ENCODE measurements at places on chromosomes 6 and 20.

DNA sequence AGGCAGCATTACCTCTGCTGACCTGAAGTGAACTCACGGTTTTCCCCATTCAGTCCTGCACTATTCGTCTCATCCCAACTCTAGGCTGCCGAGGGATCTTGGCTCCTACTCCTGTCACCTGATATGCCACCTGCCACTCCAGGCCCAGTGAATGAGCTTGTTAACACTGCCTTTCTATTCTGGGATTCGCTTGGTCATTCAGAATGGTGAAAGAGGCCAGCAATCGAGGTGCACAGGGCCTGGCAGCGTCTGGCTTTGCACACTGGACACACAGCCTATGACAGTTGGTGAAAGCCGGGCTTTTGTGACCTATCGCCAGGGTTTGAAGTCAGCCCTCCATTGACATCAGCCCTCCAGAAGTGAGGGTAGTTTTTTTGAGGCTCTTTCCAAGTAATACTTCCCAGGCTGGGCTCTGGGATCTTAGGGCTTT lies 59.3 kb upstream of the MYL9 start:
- no peak for DNase-seq

DNA sequence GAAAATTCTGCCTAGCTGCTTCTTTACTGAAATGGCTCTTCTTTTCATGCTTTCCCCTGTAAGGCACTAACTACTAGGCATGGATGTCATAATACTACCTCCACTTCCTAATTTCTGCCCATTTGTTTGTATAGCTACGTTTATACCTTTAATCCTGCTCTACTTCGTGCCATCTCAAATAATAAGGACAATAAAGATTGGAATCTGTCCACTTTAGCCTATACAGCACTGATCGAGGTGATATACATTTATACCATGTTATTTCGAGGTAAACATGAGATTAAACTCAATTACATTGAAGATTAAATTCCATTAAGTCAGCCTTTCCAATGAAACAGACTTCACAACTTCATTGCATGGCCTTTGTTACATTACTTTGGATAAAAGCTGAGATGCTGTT lies 390.6 kb upstream of the MARCKS start:
- no peak for DNase-seq

DNA sequence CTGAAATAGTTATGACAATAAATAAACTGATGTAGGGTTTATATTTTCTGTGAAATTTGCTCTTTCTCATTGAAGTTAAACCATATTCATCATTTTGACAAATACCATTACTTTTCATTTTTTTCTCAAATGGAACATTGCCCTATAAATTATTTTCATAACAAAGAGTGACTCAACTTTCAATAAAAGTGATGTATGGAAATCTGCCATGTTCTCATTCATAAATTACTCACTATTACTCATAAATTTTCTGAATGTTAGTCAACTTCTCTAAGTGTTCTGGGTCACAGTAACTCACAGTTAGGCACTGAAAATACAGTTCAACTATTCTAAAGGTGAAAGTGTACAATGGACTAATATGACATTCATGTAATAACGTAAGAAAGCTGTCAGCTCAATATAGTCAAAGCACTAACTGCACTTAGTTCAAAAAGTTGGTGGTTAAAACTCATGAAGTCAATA lies 19.0 kb upstream of the STX11 start:
- DNase-seq, result no peak

DNA sequence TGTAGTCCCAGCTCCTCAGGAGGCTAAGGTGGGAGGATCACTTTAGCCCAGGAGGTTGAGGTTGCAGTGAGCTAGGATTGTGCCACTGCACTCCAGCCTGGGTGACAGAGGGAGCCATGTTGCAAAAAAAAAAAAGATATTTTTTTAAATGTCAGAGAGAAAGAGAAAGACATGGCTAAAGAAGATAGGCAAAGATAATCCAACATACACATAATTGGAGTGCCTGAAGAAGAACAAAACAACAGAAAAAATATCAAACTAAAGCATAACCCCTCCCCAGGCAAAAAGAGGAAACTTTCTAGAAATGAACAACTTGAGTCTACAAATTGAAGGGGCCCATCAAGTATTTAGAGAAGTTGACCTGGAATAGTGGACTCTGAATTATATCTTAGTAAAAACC lies 14.0 kb upstream of the GRM4 start:
- no peak for DNase-seq

DNA sequence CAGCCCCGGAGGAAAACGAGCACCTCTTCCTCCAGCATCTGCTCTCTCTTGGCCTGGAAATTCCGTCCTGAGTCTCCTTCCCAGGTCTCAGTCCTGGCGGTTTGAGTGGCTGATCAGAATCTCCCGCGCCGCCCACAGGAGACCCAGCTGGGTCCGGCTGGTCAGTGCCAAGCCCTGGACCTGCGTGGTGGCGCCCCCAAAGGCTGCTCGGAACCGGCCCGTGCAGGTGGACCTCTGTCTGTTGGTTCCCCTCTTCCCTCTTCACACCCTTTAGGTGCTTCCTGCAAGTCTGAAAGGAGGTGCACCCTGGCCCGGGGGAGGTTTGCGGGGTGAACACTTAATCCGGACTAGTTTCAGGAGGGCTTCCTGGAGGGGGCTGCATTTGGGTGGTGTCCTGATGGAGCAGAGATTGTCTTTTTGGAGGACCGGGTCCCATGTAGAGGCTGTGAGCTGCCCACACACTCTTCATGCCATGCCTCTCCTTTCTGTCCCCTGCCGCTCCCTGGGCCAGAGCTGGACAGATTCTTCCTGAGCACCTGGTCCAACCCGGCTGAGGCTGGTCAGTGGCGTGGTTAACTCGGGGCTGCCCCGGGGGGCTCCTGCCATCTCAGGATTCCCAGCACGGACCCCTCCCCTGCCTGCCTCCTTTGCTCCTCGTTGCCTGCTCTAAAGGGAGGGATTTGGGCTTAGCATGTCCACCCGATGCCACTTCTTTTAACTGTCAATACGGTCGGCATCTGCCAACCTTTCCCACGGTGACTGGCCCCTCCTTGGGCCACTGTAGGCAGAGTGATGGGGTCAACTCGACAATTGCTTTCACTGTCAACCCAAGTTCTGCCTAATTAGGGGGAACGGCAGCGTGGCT lies 16.5 kb upstream of the BHLHE23 start:
- DNase-seq, result no peak

DNA sequence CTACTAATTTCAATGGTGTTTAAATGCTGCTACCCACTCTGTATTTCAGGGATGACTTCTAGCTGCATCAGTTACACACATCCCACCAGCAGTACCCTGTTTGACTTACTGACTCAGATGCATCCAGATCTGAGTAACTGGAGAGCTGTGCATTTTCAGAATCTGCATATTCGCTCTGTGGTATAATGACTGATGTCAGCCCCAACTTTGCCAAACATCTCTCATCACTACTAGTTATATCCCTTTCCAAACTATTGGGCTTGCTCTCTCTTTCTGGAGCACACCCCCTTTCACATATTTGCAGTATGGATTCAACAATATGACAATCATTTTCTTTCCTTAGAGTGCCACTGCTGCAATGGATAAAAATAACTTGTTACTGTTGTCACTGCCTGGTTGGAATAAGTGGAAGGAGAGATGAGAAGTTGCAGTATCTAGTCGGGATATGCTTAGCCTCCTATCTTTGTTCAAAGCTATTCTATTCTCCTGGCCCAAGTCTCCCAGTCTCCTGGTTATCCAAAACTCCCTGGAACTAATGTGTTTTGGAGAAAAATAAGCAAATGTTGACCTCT lies 3.3 kb upstream of the RSPO3 start:
- DNase-seq, result no peak

DNA sequence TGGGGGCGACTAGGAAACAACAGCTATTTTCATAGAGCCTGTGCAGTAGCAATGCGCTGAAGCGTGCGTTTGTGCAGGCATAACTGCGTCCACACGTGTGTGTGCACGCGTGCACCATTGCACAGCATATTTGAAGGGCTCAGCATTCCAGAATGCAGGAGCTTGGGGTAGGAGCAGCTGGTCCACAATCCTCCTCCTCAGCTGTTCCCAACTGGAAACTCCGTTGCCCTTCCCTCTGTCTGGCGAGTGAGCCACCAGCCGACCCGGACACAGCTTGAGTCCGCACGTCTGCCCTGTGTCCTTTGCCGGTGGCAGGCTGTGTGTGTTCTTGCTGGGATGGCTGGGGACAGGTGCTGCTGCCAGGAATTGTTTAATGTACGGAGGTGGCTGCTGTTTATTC lies 110.2 kb downstream of the SASH1 start:
- no peak for DNase-seq

GRCh38 chr6:33609019-33609418 lies 12.1 kb upstream of the ITPR3 start:
- no peak for DNase-seq

DNA sequence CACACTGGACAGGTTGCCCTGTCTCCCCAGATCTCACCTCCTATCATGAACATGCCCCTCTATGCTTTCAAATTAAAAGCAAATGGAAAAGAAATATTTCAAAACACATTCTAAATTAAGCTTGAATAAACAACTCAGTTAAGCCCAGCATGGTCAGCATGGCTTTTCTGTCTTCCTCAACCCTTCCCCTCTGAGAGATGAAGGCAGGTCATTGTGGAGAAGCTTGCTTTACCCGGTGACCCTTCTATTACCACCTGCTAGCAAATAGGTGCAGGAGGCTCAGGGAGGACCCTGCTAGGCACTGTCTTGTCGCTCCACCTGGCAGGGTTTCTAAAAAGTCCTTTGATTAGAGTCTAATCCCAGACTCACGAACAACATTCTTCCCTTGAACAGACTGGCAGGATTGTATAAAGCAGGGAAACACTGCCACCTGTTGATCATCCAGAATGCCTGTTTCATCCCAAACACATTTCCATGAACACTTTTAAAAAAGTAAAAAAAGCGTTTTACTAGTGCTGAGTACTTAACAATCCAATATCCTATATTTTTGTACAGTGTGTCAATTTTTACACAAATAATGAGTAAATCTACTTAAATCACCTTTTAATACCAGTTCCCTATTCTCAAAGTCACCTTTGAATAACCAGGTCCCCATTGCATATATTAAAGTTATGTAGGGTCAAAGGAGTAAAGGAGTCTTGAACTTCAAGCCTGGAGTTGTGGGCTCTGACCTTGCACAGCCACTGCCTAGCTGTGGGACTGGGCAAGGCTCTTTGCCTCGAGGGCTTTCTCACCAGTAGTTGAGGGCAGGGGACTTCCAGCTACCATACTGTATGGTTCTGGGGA lies 75.5 kb downstream of the GPR6 start:
- peak; percentile 8 for DNase-seq

- no peak for DNase-seq
These were observed 41.1 kb upstream of the NEDD9 start for GRCh38 chr6:11273406-11274065.

- DNase-seq, result no peak
These were observed 845 bp downstream of the ZMYND8 start for GRCh38 chr20:47355489-47356219.

DNA sequence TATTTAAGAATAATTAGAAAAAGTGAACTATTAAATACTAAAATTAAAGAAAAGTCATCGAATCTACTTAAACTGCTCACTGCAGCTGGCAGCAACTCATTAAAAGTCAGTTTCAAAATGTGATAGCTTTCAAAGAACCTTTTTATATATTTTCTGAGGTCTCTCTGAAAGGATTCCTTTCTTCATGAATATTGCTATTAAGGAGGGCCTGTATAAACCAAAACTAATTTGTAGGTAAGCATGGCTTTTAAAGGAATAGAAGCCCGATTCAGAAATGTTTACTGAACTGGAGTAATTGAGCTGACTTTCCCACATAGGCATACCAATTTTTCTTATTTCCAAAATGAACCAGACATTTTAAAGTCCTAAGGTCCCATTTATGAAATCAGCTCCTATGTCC lies 41.2 kb upstream of the ENPP1 start:
- no peak for DNase-seq

- no peak for DNase-seq
These were observed 18.5 kb upstream of the SCUBE3 start for GRCh38 chr6:35195120-35195780.
